Fibroblast of gingiva (primary cell): ENCODE measurements at places on chromosomes 6 and 20.

DNA sequence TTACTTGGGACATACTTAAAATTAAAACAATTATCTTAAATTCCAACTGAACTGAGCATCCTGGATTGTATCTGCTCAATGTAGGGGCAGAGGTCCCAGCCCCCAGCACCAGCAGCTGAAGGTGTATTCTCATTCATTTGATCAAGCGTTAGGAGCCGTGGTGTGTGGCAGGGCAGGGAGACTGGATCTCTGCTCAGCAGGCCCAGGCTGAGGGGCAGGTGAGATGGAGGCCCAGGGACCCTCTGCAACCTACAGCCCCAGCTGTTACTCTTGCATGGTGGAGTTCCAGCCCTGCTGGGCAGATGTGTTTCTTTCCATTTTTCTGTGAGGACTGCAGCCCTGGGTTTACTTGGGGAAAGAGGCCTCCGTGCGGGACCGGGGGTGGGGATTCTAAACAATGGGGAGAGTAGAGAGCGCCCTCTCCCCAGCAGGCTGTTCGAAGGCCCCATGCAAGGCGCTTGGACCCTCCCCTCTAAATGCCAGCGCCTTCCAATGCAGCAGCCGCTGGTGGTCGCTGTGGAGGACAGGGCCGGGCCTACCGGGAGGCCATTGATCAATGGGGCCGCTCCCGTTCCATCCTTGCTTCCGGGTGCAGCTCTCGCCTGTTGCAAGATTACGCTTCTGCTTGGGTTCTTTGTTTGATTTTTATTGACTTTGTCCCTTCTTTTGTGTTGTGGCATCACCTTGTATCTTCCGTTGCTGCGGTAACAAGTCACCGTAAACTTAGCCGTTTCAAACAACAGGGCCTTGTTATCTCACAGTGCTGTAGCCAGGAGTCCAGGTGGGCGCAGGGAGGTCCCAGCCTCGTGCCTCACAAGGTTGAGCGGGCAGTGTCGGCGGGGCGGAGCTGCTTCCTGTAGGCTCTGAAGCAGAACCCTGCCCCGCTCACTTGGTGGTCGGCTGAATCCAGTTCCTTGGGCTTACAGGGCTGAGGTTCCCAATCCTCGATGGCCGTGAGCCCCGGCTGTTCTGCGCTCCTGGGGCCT lies 134.8 kb upstream of the PHACTR3 start:
- DNase-seq = no peak

GRCh38 chr6:93550551-93551276 lies 131.4 kb upstream of the EPHA7 start:
- DNase-seq = no peak

DNA sequence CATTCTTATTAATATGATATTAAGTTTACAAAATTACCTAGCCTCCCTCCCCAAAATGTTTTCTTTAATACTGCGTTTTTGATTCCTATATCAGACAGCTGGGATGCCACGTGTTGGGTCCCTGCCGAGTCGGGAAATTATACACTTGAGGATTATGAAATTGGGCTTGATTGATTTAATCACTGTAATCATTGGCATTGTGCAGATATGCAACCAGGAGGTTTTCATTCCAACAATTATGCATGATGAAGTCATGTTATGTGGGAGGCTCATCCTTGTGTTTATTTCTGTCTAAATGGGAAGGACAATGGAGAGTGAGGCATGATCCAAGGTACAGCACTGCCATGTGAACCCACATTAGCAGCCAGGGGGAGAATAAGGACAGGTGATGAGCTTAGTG lies 30.6 kb upstream of the RIPOR2 start:
- no peak for DNase-seq

DNA sequence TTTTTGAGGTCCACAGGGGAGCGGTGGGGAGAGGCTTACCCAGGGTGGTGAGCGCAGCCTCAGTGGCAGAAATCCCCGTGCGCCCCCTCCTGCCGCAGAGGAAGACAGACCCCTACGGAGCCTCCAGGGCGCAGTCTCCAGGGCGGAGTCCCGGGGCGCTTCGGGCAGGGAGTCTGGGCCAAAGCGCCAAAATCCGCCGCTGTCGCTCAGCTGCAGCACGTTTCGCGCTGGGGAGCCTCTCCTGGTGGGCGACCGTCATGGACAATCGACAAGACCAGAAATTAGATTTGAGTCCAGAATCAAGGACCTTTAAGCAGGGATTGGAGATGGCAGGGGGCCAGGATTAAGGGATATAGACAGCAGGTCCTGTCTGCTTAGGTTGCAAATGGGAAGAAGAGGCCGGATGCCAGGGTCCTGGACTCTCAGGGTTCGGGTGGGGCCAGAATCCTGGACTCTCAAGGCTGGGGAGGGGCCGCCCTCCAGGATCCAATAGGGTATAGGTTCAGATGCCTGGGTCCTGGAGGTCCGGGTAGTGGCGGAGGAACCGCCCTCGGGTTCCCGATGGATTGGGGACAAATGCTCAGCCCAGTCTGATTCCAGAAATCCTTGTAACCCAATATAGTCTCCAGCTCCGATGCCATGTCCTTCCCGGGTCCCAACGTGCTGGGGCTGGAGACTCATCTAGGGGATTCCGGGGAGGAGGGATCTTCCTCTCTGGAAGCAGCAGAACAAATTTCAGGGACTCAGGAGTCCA lies 7.9 kb upstream of the HLA-E start:
- no peak for DNase-seq

- no peak for DNase-seq
Observed at GRCh38 chr6:149438855-149439254, 38.8 kb downstream of the SUMO4 start.

- DNase-seq = peak; percentile 59
Observed at GRCh38 chr20:32789896-32790750, 27.9 kb downstream of the DNMT3B start.

DNA sequence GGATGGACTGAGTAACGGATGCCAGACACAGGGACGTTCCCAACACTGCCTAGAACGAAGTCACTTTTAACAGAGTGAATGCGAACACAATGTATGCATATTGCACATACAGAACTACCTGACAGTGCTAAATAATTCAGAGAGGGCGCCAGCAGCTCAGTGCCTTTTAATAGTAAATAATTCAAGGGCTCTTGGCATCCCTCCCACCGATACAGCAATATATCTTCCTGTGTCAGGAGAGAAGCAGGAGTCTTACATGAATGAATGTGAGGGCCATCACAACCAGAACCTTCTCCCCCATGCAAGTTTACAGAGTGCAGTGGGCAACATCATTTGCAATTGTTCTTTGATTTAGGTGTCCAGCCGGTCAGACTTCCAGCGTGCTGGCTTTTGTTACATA lies 88.4 kb upstream of the KCNG1 start:
- DNase-seq = no peak

- no peak for DNase-seq
Observed at GRCh38 chr6:21842875-21843645, 249.5 kb downstream of the SOX4 start.

- DNase-seq = no peak
Observed at GRCh38 chr6:29563435-29563965, 4.0 kb upstream of the UBD start.

DNA sequence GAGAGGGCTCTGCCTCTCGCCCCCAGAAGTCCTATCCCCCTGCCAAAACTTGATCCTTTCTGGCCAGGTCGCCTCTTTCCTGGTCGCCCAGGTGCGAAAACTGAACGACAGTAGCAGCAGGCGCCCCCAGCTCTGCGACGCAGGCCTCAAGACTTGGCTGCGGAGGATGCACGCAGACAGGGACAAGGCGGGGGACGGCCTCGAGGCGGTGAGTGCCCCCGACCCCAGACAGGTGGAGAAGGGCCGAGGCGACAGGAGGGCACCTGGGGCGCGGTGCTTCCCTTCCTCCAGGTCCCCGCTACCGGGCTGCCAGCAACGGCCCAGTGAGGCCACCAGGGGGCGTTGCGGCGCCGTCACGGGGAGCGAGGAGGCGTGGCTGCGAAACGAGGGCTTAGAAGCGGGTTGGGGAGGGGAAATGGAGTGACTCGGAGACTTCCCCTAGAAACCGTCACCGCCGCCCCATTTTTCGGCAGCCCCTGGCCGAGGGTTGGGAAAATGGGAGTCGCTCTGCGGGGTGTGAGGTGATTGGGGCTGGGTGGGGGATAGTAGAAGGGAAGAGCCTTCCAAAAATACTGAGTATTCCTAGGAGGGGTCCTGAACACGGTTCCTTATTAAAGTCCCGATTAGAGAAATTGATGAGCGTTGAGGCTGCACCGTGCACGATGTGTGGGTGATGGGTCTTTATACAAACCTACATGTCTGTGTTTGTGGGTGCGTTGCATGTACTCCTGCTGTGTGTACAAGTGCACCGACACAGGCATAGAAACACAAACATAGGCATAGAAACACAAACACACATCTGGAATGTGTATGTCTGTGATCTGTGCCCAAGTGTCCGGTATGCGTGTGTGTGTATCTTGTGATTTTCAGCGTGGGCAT lies 44.6 kb downstream of the ARHGAP40 start:
- peak; percentile 37 for DNase-seq

DNA sequence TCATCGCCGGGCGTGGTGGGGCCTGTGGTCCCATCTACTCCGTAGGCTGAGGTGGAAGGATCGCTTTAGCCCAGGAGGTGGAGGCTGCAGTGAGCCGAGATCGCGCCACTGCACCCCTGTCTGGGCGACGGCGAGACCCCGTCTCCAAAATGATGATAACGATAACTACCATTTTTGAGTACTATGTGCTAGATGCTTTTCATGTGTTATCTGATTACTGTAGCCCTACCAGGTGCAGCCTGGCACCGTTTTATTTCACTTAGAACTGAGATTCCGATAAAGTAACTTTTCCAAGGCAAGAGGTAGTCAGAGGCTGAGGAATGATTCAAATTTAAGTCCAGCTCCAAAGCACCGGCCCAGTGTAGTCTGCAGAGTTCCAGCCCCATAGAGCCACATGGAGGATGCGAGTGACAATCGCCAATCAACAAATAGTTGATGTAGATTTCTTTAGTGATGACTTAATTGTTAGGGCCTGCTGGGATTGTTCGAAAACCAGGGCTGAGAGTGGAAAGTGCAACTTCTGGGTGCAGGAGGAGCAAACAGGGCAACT lies 727 bp downstream of the ERMARD start:
- no peak for DNase-seq

DNA sequence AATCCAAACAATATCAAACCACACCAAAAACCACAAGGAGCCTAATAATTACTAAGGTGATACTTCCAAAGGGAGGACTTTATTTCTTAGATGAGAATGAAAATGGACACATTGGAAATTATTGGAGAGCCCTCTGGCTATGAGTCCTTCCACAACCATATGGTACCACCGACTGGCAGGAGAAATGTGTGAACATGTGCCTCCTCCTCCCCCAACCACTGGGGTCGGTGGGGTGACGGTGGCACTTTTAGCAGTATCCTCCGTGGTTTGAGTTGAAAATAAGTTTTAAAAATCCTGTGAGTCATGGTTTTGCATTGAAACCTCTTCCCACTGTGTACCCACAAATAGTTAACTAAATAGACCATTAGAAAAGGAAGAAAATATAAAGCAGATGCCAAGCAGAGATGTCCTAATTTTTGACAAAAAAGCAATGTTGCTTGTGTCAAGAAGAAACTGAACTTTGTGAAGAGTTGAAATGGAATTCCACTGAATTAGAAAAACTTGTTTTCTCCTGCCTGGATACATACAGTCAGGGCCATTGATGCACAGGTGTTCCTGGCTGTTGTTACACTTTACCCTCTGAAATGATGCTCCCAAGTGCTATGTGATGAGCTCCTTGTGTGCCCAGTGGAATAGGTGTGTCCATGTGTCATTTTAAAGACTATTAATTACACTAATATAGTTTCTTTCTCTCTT lies 3.2 kb downstream of the EDN1 start:
- peak; percentile 31 for DNase-seq

DNA sequence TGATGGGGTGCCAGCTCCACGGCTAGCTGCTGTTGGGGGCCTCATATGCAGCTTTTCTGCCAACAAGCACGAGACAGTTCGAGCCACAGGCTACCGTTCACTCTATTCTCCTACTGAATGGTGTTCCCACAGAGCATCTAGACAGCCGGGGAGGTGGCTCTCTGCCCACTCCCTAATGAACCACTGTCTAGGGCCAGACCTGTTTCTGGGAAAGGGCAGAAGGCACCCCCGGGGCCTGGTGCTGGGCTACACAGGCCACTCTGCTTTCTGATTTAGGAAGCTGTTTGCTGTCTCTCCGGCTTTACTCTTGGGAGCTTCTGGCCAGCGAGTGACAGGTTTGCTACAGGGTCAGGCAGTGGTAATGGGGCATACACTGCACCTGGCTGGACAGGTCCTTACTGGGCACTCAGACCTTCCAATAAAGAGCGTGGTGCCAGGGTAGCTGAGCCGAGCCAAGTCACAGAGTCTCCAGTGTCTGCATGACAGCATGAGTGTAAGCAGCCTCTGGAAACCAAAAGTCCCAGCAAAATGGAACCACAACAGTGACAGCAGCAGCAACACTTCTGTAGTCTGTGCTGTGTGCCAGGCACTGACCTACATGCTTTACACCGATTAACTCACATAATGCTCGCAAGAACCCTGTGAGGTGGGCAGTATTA lies 8.4 kb downstream of the CCDC167 start:
- DNase-seq = no peak

DNA sequence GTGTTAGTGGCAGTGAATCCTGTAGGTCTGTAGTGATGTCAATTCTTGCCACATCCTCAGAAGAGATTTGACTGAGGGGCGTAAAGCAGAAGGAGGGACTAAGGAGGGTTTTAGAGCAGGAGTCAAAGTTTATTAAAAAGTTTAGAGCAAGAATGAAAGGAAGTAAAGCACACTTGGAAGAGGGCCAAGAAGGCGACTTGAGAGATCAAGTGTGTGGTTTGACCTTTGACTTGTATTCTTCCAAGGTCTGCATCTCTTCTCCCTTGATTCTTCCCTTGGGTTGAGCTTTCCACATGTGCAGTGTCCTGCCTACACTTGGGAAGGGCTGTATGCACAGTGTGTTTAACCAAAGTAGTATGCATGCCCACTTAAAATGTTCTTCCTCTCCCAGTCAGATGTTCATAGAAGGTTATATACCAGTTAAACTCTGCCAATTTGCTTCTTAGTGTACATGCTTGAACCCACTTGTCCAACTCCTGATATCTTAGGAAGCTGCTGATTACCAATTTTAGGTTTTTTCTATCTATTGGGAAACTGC lies 627.6 kb downstream of the MMUT start:
- no peak for DNase-seq

DNA sequence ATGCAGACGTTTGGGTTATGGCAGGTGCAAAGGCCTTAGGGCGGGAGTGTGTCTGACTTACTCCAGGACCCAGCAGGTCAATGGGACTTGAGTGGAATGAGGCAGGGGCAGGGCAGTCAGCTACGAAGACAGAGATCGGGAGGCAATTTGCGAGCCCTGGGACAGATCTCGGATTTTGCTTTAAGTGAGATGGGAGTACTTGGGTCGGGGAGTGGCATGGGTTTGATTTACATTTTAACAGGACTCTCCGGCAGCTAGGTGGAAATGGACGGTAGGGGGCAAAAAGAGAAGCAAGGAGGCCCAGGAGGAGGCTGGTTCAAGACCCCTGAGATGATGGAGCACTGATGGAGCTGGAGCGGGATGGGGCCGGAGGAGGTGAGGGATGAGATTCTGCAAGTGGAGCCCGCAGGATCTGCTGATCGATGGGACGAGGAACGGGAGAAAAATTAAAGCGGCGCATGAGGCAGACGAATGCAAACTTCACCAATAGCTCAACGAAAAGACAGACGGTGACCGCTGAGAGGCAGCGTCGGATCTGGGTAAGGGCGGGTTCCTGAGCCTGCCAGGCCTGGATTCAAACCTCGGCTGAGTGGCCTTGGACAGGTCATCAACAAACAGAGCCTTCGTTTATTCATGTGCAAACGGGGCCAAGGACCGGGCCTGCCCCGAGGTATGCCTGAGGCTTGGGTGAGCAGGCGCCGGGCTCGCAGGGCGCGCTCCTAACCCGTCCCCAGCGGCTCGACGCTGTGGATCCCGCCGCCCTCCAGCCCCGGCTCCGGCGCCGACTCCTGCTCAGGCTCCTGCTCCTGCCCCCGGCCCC lies 756 bp upstream of the RBCK1 start:
- peak; percentile 72 for DNase-seq

GRCh38 chr6:8578006-8578405 lies 142.7 kb upstream of the SLC35B3 start:
- peak; percentile 52 for DNase-seq
